ENCODE measurements at places on chromosomes 12 and 14.

- DNase-seq: no peak
These were observed 687.8 kb downstream of the NRXN3 start for GRCh38 chr14:78857974-78858373.

DNA sequence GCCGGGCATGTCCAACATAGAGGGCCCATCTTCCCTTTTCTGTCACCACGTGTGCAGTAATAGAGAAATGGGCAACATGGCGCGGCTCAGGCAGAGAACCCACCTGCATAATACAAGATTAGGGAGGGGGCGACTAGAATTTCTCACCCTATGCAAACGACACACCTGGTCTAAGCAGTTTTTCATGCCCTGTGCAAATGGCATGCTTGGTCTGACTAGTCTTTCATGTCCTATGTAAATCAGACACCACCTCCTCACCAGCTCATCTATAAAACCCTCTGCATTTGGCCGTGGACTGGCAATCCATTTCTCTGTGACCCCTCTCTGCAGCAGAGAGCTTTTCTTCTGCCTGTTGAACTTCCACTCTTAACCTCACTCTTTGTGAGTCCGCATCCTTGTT, 180.2 kb upstream of the PZP start:
- no peak for DNase-seq

DNA sequence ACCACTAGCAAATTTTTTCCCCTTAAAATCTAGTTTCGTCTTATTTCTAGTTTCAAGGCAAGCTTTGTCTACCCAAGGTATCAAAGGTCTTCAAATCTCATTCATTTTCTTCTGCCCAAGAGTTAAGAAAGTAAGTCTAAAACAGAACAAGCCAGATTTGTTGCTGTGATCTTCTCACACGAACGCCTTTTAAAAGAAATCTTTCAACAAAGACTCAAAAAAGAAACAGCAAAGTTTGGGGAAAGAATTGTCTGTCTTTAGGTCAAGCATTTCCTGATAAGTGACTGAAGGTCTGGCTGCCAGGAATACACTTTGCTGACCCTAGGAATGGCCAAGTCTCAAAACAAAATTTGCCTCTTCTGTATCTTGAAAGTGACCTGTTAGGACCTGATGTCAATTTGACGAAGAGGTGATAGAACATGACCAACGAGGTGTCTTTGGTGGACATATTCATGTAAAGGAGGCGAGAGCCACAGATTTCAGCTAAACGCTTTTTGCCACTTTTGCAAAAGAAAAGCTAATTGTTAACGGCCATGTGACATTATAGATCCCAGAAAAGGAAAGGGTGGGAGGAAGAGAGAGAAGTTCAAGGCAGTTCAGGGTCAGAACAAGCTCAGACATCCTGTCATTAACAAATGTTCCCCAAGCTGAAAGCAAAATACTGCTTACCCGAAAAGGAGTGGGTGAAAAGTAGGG, 1.7 kb downstream of the CDK17 start:
- no peak for DNase-seq

DNA sequence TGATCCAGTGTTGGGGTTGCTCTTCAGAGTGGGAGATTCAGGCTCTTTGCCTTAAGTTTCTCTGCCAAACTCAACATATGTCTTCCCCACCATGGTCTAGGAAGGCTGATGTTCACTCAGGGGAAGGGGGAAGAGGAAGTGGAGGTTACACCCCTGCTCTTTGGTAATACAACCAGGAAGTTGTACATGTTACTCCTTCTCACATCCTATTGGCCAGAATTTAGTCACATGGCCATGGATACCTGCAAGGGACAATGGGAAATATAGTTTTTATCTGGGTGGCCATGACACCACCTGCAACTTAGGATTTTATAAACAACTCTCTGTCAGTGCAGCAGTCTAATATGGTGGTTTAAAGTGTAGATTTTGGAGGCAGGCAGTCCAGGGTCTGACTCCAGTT, 150.9 kb downstream of the TBX5 start:
- no peak for DNase-seq

DNA sequence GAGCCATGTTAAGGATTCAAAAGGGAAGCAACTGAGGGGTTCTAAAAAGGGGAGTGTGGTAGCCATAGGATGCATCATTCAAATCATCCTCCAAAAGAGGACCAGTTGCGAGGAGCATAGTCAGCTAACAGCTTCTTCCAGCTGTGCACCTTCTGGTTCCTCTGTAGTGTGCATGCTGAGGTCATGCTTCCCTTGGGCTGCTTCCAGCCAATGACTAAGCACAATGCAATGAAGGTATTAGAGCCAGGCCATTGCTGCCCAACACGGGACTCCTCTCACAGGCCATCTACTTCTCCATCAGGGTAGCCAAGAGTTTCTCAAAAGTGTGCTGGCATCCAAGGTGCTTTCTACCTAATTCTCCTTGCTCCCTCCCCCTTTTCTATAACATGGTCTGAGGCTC, 69.2 kb upstream of the ARID2 start:
- DNase-seq: peak; percentile 32

- DNase-seq: peak; percentile 49
These were observed 11.1 kb upstream of the KRT1 start for GRCh38 chr12:52691076-52691840.
